ENCODE measurements at places on chromosomes 11 and 22.

DNA sequence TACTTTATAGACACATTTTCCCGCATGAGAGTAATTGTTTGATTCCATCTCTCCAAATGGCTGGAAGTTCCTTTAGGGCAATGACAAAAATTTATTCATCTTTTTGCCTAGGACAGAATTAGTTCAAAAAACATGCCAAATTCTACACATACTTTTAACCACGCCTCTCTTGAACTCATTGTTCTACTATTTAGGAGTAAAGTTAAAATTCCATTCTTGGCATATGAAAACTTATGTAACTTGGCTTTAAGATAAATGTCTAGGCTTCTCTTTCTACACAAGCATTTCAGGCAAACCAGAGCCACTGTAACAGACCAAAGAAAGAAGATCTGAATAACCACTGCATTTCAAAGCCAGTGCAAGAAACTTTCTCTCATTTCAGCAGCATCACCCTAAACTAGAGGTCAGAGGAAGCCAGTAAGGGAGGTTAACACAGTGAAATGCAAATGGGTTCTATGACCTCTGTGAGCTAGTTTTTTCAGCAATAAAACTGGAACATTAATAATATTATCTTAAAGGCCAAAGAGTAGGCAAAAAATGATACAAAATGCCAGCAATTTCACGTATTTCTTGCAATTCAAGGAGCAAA lies 73.0 kb downstream of the RSF1 start:
- DNase-seq: no peak

DNA sequence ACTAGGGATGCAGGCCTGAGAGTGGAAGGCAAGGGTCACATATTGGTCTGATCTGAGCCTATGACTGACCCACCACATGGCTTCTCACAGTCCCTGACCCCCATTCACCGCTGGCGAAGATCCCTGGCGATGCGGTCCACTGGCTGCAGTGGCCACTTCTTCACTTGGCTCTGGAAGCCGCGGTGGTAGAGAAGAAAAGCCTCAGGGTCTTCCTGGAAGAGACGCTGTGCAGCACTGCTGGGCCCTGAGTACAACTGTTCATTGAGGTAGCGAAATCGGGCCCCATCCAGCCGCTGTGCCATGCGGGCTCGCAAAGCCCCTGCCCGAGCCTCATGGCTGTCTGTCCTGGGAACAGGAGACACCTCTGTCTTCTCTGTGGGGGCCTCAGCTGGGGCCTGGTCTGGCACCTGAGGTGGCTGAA lies 2.4 kb downstream of the RRP8 start:
- no peak for DNase-seq

- no peak for DNase-seq
Observed at GRCh38 chr11:7833527-7833926, 36.8 kb upstream of the OR5P2 start.

- peak; percentile 67 for DNase-seq
Observed at GRCh38 chr11:13486926-13487660, 8.7 kb downstream of the PTH start.

Data from LoVo (cell line).